ENCODE measurements at places on chromosomes 6 and 20.
A peak's percentile ranks its signal among the peaks of the same experiment; 100 is the strongest.

DNA sequence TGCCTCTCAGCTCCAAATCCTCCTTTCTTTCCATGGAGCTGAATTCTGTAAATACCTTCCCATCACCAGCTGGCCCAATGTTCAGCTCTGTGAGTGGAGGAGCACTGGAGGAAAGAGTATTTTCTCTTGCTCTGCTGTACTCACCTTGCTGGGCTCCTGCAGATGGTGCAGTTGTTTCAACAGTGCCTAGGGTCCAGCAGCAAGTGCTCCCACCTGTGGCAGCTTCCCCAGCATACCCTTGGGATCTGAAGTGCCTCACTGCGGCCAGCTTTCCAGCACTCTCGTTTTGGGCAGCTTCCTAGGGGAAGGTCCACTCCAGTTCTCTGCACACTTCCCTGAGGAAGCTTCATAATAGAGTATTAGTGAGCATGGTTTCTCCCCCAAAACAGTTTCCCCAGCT, 170.9 kb downstream of the ARHGAP18 start:
- DNase-seq, result no peak

DNA sequence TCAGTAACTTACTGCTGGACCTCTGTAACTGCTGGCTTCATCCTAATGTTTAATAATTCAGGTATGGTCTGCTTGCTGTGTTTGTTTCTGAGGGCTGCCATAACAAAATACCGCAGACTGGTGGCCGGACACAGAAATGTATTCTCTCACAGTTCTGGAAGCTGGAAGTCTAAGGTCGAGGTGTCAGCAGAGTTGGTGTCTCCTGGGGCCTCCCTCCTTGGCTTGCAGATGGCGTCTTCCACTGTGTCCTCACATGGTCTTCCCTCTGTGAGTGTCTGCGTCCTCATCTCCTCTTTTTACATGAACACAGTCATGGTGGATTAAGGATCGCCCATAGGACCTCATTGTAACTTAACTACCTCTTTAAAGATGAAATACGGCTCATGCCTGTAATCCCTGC, 389.7 kb upstream of the JARID2 start:
- DNase-seq, result no peak

GRCh38 chr6:126743076-126743475, 375.4 kb upstream of the RSPO3 start:
- no peak for DNase-seq

GRCh38 chr6:158758451-158758860, 60.7 kb downstream of the EZR start:
- no peak for DNase-seq

DNA sequence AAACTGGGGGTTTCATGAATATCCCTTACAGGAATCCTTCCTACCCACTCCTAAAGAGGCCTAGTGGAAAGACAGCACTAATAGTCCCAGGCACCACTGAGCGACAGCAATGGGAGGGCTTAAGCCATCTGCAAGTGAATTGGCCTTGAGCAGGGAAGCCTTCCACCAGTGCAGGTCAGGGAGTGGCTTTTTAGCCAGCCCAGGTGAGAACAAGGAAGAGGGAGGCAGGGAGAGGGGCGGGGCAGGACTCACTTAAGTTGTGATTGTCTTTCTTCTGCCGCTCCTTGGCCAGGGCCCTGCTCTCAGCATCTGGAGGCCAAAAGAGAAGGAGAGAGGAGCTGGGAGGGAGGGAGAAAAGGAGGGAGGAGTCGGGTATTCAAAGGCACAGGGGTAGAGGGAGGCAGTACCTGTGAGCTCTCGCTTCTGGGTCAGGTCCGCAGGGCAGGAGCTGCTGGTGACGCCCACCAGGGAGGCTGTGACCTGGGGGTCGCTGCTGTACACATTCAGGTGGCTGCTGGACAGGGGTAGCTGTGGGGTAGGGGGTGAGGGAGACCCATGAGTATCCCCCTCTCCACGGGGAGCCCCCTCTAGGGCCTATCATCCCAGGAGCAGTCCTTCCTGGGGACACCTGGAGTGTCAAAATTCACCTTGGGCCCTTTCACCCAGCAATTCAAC, 47.8 kb downstream of the TFEB start:
- no peak for DNase-seq

GRCh38 chr6:113944701-113945100, 26.2 kb downstream of the HDAC2 start:
- no peak for DNase-seq

- DNase-seq, result peak; percentile 26
Observed at GRCh38 chr6:15464211-15464725, 198.6 kb downstream of the DTNBP1 start.

GRCh38 chr6:34062815-34063214, 83.1 kb downstream of the GRM4 start:
- DNase-seq, result no peak

DNA sequence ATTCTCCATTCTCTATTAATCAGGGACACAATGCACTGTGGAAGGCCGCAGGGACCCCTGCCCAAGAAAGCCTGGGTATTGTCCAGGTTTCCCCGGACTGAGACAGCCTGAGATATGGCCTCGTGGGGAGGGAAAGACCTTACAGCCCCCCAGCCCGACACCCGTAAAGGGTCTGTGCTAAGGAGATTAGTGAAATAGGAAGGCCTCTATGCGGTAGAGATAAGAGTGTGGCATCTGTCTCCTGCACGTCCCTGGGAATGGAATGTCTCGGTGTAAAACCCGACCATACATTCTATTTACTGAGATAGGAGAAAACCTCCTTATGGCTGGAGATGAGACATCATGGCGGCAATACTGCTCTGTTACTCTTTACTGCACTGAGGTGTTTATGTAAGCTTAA, 15.7 kb upstream of the EIF2S2 start:
- no peak for DNase-seq

DNA sequence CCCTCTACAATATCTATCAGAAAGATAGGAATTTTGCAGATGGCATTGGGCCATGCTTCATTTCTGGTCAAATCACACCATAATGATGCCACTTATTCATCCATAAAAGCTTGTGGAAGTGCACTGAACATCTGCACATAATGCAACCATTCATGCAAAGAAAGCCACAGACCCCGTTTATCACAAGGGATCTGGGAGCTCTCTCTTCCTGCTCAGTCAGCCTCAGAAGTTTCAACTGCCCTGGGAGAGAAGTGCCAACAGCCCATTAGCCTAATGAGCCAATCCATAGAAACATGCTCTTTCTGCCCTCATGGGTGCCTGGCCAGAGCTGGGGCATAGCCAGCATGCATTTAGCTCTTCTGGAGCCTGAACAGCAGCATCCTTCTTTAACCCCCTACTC, 85.8 kb downstream of the SLC35F1 start:
- DNase-seq, result no peak

GRCh38 chr20:19833395-19833794, 75.3 kb downstream of the RIN2 start:
- no peak for DNase-seq

DNA sequence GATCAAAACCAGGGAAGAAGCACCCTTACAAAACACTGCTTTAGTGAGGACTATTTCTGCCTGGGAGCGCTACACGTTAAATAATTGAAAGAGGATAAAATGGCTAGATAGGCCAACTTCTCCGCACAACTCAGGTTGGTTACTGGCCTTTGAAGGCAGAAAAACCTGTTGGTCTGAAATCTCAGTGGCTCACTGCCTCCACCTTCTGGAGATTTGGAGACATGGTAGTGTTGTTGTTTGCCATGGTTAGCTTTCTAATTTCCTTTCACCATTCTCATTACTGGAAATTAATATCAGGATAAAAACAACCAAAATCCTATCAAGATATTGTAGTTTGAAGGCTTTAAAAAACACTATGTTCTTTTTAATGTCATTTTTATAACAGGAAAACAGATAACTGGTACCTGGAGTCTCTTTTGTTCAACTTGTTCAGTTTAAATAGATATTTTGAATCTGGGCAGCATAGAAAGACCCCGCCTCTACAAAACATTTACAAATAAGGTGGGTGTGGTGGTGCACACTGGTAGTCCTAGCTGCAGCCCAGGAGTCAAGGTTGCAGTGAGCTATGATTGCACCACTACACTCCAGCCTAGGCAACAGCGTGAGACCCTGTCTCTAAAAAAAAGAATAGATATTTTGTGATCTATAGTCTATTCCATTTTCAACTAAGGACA, 27.5 kb upstream of the BCLAF1 start:
- DNase-seq, result peak; percentile 57

GRCh38 chr6:168756009-168756634, 315.1 kb downstream of the SMOC2 start:
- DNase-seq, result no peak

GRCh38 chr20:17797161-17797560, 97.4 kb downstream of the BANF2 start:
- DNase-seq, result no peak

DNA sequence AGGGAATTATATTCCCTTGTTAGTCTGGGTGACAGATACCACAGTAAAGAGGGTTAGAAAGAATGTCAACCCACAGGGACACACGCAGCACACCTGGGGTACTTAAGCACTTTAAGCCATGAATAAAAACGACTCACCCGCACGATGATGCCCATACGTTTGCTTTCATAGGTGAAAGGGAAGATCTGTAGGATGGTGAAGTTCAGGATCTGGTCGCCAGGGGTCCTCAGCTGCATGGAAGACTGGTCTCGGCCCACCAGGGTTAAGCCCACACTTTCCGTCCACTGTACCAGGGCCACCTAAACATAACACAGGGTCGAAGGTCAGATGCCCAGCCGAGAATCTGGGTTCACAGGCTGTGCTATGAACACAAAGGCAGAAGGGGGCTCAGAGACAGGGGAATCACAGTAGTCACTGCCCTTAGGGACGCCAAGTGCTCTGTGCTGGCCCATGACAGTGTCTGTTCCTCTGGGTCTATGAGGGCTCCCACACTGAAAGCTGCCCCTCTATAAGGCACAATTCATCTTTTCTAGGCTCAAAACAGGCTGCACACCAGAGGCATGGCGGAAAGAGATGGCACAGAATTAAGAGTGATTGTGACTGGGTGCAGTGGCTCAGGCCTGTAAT, 96.8 kb upstream of the NFATC2 start:
- DNase-seq, result peak; percentile 86

- DNase-seq, result no peak
Observed at GRCh38 chr20:44182135-44182765, 4.7 kb downstream of the JPH2 start.

DNA sequence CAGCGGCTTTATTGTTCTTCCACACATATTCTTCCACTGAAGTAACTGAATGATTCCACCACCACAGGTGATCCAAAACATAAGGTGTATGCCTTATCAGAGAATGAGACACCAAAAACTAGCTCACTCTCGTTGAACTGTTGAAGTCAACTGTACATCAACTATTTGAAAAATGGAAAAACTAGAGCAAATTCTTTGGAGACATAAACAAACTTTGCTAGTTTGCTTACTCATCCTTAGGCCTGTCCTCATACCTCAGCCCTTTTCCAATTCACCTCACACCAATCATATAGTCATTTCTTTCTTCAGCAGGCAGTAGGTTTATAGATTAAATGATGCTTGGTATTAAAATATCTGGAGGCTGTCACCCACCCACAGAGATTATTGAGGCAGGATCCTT, 77.1 kb upstream of the RNF217 start:
- DNase-seq, result no peak

DNA sequence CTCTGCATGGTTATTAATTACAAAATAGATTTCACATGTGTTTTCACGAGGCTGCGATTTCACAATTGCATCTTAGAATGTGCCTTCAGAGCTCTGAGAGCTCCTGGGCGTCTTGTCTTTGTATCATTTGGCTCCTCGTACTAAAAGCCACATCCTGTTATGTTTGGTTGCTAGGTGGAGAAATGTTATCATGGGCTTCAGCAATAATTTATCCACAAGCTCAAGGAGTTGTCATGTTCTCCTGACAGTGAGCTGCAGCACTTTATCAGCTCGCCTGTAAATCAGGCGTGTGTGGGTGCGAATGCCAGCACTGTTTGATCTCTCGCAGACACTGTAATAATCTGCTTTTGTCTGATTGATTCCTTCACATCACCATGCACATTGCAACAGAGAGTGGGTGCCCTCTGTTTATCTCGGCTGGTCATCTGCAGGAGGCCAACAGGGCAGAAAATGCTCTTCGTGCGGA, 218.6 kb upstream of the ZFP64 start:
- DNase-seq, result peak; percentile 23

DNA sequence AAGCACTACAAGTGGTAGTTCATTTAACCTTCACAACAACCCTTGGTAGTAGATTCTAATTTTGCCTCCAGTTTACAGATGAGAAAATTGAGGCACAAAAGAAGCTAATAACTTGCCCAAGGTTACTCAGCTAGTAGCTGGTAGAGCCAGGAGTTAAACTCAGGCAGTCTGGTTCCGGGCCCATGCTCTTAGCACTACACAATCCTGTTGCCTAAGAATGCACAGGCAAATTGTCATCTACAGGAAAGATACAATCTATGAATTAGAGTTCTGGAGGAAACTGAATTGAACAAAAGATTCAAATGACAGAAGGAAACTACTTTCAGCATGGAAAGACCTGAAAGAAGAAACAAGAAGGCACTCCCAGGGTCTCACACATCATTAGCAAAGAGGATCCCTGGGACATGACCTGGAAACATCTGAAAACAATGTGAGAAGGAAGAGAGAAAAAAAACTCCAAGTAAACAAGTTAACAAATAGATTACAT, 56.8 kb downstream of the ZHX3 start:
- no peak for DNase-seq

DNA sequence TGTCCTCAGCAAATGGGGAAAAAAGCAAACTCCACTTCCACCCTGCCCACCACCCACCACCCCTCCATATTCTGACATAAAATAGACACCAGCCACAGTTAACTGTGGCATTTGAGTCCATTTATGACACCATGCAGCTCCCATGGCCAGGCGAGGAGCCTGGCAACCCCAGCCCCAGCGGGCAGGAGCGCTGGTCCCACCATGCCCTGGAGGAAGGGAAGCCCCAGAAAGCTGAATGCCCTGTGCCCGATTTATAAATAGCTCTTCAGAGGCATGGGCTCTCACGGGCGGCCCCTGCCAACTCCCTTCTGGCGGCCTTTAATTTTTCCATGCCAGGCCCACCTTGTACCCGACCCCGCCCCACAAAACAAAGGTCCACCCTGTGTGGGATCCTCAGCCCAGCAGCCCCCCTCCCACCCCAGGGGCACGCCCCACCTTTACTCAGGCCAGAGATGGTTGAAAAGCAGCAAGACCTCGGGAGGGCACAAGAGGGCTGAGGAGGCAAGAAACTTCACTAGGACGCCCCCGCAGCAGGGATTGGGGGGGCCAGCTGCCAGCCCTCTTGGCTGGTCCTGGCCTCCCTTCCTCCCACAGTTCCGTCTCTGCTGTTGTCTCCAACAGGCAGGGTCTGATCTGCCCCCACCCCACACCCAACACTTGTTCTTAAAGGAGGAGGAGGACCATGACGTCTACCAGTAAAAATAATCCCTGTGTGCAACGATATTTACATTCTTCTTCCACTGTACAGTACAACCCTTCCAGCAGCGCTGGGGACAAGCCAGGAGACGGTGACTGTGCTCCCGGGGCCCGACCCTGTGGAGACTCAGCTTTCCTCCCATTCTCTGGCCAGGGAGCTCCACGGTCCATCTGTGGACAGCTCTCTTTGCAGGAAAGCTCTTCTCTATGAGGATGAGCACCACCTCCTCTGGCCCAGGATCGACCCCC, 115.6 kb upstream of the CDYL start:
- DNase-seq, result no peak

Data from RWPE1 (cell line).